ENCODE measurements at places on chromosomes 16 and 17. TPM values are rescaled to one million over a fixed set of nuclear protein-coding genes. Genes with fewer than 3 reads are reported as not detected.

DNA sequence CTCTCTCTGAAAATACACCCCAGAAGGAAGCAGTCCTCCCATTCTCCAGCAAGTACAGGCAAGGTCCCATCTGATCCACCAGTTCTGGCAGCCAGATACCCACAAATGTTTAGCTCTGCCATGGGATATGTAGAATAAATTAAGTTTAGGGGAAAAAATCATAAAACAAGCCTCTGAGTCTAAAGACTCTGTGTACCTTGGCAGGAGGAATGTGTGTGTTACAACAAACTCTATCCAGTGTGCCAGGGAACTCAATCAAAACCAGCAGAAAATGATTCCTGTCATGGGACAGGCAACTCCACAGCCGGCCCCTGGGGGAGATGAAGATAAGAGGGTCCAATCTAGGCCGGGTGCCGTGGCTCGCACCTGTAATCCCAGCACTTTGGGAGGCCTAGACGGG is 73.4 kb downstream of the MRM3 start:
- H3K36me3 ChIP-seq, result no peaks in the 10 kb centered on the region
- peak overlapping the region; percentile 52 for H3K27ac ChIP-seq
- DNase-seq, result no peak
- H3K4me3 ChIP-seq, result no peak overlapping the region
- no peaks in the 10 kb centered on the region for H3K4me1 ChIP-seq

GRCh38 chr17:7549401-7550055 is 670 bp downstream of the TNFSF12 start:
- H3K36me3 ChIP-seq, result peaks cover 20% of the 10 kb centered on the region
- peaks cover 25% of the 10 kb centered on the region for H3K4me1 ChIP-seq
- no peak for DNase-seq
- peak overlapping the region; percentile 95 for H3K27ac ChIP-seq

The ASPHD1 gene
- 5.3 TPM for total RNA-seq

GRCh38 chr17:57464191-57464864 is 208.0 kb downstream of the MSI2 start:
- H3K27me3 ChIP-seq, result no peaks in the 10 kb centered on the region
